ENCODE measurements at places on chromosomes 3 and 15.

DNA sequence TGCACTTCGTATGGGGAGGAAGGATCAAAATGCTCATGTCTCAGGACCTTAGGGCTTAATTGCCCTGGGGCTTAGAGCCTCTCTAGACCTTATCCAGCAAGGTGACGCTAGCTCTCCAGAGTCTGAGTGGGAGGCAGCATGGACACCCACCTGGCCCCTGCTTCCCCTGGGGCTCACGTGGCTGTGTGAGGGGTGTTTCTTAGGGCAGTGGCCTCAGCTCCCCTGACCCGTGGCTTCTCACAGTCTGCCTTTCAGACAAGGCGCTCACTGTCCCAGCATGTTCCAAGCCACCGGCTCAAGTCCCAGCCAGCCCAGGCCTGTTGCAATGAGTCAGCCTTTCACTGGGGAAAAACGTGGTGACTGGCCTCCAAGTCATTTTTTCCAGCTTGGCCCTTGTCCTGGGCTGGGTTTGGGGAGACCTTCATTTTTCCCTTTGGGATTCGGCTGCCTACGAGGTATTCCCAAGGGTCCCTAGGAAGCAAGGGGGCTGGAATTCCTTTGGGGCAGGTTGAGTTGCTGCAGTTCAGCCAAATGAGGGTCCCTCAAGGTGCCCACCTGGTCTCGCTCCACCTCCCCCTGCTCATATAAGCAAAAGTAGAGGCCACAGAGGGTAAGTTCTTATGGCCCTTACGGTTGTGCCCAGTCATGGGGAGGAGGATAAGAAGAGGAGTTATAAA, 15.7 kb downstream of the BHLHE40 start:
- no peak for DNase-seq

GRCh38 chr15:80710635-80711554, 15.8 kb downstream of the ABHD17C start:
- no peak for DNase-seq

GRCh38 chr3:31275038-31275572, 257.6 kb upstream of the STT3B start:
- no peak for DNase-seq

DNA sequence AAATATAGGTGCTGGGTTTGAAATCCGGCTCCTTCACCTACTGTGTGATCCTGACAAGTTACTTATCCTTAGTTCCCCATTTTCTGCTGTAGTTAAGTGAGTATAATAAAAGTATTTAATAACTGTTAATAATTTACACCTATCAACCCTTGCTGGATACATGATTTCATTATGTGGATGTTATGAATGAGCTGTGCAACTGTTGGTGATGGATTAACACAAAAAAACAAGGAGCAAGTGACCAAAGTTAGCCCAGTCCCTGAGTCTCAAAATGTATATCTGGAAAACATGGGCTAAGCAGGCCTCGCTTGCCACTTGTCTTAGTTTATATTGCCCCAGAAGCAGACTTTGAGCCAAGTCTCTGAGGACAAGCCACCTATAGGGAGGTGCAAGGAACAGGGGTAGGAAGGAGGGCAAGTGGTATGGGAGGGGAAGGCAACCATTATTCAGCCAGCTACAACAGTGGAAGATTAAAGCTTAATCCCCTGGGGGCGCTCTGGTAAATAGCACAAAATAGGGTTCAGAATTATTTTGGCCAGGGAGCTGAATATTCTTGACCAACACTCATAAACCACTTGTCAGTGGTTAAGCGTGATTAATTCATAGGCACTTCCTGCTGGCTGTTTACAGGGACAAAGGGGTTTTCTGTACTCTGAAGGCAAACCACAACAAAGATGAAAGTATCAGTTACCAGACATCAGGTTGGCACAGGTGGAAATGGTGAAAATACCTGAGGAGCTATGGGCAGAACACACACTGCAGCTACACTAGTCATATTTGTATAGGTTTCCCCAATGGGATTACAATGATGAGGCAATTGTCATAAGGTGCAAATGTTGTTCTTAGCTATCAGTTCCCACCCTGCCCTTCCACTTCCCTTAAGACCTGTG, 76.2 kb downstream of the TRIM42 start:
- no peak for DNase-seq

- DNase-seq = no peak
Observed at GRCh38 chr15:95567686-95568085, 762.8 kb upstream of the NR2F2 start.

DNA sequence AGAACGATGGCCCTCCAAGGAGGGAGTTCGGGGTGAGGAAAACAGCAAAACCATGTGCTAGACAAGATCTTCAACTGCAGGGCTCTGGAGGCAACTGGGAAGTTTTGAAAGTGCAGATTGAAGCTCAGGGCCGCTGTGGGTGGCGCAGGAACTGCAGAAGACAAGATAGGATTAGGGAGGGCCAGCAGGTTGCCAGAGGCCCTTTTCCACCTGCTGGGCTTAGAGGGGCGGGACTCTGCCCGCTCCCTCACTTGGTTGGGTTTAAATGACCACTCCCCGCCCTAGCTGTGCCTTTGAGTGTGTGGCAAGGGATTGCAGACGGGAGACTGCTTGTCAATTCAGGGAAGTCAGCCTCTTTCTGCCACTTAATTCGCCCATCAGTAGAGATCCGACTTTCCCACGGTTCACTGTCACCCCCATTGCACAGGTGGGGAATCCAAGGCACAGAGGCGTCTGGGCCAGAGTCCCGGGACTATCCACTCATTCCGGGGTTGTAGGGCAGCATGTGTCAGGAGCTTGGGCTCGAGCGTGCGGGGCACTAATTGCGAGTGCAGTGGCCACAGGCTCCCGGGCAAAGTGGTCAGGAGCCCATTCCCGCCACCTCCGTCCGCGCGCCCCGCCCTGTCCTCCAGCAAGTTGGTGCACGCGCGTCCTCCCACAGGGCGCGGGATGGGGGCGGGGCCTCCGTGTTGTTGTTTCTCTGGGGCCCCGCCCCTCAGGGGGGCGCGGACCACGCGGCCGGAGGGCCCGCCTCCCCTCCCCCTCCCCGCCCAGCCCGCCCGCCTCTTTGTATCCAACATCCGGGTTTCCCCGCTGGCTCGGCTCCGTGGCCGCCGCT, at the start of gene ACVR2B:
Gene ACVR2B, plus strand, starts transcription at position 816 of the 838 bp plus-strand sequence. CDS start 433 bp downstream, outside the sequence.
- DNase-seq = no peak

- DNase-seq = peak; percentile 46
Observed at GRCh38 chr15:73700041-73700842, 16.1 kb downstream of the CD276 start.

DNA sequence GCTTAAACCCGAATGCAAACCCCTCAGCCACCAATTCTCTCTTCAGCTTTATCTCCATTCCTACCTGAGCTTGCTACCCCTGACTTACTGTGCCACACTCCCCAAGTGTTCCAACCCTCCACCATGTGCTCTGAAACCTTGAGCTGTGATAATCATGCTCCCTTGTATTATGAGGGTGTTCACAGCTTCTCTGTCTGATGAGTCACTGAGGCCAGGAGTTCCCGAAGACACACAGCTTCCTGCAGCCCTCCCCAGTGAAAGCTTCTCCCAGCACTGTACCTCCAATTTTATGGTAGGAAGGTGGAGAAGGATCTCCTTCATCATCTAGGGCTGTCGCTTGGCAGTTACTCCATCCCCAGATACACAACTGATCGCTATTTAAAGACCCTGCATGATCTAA, 24.9 kb downstream of the STAC start:
- no peak for DNase-seq

- DNase-seq = no peak
Observed at GRCh38 chr3:193788189-193788991, 195.4 kb downstream of the OPA1 start.

DNA sequence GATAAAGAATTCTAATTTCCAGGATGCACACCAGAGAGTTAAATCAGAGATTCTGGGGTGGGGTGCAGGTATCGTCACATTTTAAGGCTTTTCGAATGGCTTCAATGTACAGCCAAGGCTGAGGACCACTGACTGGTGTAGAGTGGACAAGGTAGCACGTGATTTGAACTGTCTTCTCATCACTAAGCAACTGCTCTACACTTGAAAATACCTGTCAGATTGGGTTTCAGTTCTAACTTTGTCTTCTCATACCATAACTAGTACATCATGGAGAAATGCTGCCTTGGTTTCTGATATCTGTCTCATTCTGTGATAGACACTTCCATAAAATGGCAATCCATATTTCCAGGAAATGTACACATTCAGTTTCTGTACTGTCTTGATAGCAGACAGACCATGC, 58.0 kb upstream of the MRPL3 start:
- DNase-seq = no peak

GRCh38 chr15:62849316-62850106, 193.0 kb upstream of the TPM1 start:
- no peak for DNase-seq

DNA sequence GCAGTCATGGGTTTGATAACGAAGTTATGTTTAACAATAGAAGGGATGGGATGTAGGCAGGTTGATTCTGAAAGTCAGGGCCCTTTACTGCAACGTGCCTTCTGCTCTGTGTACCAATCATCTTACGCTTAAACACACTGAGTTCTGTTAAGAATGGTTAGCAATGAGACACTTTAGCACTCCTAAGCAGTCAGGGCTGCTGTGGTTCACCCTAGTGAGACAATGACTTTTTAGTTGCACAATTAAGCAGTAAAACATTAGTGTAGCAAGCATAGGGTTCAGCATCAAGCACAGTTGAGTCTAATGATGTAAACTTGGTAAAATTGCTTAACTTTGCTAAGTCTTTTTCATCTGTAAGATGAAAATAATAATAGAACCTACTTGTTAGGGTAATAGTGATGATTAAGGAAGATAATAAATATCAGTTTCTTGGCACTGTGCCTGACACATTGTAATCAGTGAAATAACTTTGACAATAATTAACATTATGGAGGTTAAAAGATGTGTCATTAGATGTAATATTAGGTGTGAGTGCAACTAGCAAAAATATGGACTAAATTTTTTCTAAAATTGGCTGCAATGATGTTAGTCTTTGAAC, 484.2 kb upstream of the THBS1 start:
- no peak for DNase-seq

GRCh38 chr3:133136114-133137041, 98.2 kb downstream of the TMEM108 start:
- DNase-seq = no peak

- DNase-seq = no peak
Observed at GRCh38 chr3:124243177-124243859, 251.4 kb upstream of the ROPN1 start.

DNA sequence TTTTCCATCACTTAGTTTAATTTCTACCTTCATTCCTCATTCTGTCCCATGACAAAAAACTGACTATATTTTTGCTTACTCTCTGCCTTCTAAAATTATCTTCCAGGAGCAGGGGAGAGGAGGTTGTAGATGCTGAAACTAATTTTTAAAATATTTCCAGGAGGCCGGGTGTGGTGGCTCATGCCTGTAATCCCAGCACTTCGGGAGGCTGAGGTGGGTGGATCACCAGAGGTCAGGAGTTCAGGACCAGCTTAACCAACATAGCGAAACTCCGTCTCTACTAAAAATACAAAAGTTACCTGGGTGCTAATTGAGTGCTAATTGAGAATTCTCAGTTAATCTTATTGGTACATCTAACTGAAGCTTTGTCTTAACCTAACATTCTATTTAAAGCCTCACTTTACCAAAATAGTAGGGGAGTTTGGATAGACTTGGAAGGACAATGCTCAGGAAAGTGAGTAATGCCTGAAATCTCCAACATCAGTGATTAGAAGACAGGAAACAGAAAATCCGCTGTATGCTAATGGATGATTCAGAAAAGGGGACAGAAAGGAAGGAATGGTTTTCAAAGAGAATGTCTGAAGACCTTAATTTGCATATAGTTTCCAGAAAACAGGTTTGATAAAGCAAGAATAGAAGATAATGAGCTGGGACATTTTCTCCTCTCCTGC, 336.1 kb downstream of the GBE1 start:
- no peak for DNase-seq

- DNase-seq = no peak
Observed at GRCh38 chr3:50600141-50600753, 11.3 kb downstream of the CISH start.

DNA sequence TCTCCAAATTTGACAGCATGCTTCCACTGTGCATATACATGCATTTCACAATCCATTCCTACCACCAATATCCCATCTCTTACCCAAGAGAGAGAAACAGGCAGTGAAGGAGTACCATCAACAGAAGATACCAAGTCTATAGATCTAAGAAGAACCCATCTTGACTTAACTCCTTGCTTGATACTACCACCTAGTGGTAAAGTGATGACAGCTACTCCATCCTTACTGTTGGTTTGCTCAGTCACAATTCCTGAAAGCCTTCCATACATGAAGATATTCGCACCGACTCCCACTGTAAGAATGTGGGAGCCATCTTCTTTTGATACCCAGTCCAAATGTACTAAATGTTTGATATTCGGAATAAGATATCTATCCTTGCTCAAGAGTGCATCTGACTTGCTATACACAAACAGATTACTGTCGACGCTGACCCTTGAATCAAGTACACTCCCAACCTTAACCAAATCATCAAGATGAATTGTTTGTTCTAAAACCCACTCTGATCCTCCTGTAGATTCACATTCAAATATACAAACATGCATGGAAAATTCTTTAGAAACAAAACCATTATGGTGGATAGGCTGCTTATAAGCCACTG, 123.1 kb downstream of the DMXL2 start:
- no peak for DNase-seq

All from activated naive CD8-positive, alpha-beta T cell treated with anti-CD3 and anti-CD28 coated beads, Interleukin-2, amount 50 U/mL, for 16 hours (primary cell).